ENCODE measurements at places on chromosomes 6 and 20.

GRCh38 chr20:10927011-10927583, 253.3 kb upstream of the JAG1 start:
- no peak for DNase-seq

GRCh38 chr20:32902456-32903420, 44.0 kb downstream of the EFCAB8 start:
- peak; percentile 63 for DNase-seq

- no peak for DNase-seq
Observed at GRCh38 chr6:110114004-110114403, 65.5 kb downstream of the WASF1 start.

GRCh38 chr6:75283907-75284631, 523 bp downstream of the TMEM30A start:
- no peak for DNase-seq

DNA sequence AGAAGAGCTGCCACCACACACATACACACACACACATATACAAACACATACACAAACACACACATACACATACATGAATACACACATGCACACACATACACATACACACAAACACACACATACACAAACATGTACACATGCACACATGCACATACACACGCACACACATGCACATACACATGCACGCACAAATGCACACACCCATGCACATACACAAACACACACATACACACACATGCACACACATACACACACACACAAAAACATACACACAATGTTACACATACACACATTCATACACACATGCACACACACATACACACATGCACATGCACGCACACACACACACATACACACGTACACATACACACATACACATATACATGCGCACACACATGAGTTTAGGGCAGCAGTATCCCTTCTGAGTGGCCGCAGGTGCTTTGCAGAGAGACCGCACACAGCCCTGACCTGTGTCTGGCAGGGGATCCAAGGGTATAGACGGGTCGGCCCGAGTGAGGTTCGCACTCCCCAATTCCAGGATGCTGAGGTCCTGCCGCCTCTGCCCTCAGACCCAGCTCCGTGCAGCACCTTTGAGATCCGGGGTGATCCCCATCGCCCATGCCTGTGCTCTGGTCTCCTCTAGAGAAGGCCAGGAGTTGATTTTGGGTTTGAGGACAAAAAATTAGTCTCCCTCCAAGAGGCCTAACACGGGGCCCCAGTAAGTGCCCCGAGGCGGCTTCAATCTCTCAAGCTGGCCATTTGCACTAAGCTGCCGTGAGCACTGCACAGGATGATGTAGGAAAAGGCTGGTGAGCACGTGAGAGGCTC, 56.8 kb downstream of the TMEM242 start:
- no peak for DNase-seq

DNA sequence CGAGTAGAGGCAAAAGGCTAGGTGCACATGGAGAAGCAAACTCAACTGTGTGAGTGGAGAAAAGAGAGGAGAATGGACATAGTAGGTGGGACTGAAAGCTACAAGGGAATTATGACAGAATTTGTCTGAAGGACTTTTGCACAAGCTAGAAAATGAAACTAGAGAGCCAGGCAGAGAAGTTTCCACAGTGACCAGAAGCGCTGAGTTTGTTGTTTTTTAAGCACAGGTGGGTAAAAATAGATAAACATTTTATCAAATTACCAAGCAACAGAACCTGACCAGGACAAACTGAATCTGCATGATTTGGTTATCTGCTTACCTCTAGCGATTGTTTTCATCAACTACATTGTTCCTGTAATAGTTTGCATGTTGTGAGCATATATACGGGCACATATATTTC, 38.6 kb downstream of the SMLR1 start:
- DNase-seq, result no peak

DNA sequence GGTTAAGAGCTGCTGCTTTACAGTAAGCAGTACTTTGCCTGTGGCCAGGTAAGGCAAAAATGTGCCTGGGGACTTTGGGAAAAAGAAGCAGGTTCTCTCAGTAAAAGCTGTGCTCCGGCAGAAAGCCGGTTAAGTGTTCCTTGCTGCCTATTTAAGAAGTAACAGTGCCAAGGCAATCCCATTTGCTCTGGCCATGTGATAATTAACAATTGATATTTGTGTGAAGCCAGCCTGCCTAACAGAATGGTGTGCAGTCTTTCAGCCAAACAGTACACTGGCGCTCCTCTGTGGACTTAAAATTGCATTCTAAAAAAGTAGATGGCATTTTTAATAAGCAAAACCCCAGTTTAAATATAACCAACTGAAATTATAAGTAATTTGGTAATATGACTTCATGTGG, 430.3 kb downstream of the PLCB1 start:
- no peak for DNase-seq

DNA sequence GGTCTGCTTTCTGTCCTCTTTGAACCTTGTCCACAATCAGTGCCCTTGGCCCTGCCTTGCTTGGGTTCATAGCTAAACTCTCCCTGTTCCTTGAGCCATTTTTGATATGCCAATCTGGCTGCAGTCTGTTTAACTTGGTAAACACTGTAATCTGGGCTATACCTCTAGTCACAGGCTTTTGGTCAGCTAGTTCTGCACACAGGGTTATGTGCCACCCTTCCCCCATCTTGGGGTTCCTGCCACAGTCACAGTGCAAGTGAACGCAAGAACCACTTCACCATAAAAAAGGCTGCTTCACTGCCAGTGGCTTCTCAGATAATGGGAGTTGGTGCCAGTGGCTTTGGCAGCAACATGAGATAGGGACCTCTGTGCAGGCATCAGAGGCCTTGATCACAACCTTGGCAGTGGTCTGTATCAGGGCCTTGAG, 10.9 kb upstream of the ATRN start:
- DNase-seq, result no peak

- peak; percentile 85 for DNase-seq
Observed at GRCh38 chr20:37384683-37385174, 38.8 kb downstream of the SRC start.

DNA sequence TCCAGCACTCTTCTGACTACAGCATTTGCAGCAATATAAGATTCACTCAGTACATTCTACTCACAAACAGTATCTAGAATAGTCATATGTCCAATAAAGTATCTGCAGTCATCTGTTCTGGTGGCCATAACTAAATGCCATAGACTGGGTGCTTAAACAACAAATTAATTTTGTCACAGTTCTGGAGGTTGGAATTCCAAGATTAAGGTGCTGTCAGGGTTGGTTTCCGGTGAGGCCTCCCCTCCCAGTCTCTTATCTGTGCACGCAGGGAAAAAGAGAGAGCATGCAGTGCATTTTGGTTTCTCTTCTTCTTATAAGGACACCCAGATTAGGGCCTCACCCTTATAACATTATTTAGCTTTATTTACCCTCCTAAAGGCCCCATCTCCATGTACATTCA, 21.3 kb upstream of the NUS1 start:
- no peak for DNase-seq

DNA sequence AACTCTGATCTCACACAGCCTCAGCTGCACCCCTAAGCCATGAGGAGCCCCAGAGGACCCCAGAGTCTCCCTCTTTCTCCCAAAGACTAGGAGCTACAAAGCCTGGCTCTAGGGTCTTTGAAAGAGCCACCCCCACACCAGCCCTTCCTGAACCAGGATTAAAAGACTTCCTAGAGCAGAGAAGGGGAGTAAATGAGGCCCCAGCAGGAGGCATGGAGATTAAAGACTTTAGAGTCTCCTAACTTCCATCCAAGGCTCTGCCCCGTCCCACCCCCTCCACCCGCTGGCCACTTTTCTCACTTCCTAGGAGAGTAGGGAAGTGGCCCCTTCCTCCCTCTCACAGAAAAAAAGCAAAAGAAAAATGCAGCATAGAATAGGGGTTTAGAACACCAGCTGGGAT, 1.7 kb downstream of the PREX1 start:
- no peak for DNase-seq

DNA sequence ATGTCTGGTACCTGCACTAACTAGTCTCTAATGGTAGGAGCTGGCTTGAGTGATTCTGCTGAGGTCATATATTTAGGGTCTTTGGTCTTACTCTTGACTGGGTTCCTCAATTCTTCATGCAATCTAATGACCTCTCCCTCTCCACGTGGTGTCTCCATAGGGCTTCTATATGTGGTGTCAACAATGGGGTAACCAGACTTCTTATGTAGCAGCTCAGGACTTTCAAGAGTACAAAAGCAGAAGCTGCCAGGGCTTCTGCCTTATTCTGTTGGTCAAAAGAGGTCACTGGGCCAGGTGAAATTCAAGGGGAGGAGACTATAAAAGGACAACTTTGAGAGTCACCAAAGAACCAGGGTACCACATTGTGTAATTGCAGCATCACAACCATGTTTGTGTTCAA, 54.3 kb downstream of the NUS1 start:
- no peak for DNase-seq

- DNase-seq, result no peak
Observed at GRCh38 chr6:83198486-83199172, 5.5 kb downstream of the RWDD2A start.

DNA sequence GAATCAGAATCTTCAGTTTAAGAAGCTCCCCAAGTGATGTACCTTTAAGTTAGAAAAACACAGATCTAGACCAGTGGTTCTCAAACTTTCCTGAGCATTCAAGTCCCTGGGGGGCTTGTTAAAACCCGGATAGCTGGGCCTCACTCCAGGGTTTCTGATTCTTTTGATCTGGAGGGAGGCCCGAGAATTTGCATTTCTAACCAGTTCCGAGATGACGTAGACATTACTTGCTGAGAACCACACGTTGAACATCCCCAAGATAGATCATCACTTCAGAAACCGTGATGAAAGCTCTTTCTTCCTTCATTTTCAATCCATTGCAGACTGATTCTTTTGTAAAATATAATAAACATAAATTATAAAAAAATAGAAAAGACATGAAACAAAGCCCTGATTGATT, 40.7 kb upstream of the KIF16B start:
- DNase-seq, result no peak

DNA sequence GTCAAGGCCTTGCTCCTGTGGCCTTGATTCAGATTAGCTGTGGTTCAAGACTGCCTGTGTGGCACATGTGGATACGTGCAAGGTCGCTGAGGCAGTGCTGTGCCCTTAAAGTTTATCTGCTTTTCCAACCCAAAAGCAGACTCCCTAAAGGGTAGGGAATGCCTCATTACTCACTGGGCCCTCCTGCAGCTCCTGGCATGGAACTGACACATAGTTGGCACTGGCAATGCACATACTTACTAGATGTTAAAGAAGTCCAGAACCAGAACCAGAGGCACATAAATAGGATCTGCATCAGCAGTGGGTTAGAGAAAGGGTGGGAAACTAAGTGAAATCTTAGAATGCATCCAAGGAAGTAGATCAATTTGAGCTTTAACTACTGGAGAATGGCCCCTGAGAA, 90.6 kb upstream of the MLN start:
- no peak for DNase-seq

DNA sequence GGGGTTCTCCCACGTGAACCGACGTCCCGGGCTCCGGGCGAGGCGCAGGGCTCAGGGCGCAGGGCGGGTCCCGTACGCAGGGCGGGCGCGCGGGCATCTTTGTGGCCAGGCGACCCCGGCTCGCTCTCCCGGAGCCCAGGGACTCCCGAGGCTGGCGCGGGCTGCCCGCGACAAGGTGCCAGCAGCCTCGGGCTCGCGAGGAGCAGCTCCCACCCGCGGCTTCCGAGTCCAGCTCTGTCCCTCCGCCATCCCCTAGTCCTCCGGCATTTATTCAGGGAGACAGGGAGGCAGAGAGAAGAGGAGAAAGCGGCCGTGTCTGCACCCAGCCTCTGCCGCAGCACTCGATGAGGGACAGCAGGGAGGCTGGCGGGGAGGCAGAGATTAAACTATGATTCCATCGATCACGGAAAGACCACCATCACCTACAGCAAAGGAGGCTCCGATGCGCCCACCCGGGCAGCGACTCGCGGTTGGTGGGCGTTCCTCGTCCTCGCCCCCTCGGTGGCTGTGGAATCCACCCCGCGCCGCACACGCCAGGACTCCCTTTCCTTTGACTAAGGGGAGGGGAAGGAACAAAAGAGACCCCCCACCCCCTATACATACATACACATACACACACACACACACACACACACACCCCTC, 1.1 kb downstream of the RGS17 start:
- DNase-seq, result no peak

GRCh38 chr6:102848796-102849195, 1455.3 kb downstream of the GRIK2 start:
- DNase-seq, result no peak

- no peak for DNase-seq
Observed at GRCh38 chr20:9551808-9552550, 37.6 kb downstream of the LAMP5 start.

DNA sequence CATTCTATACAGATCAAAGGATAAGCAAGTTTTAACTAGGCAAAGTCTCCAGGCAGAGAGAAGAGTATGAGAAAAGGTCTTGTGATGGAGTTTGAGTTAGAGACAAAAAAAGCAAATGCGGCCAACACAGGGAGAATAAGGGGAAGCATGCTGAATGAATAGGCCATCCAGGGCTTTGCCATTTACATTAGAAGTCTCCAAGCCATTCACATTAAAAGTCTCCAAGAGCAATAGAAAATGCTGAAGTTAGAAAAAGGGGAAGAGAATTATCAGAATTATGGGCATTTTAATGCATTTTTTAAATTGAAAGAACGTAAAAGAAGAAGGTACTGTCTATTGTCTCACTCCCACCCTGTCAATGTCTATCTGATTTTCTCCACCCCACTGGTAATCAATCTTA, 49.4 kb downstream of the PDSS2 start:
- no peak for DNase-seq

DNA sequence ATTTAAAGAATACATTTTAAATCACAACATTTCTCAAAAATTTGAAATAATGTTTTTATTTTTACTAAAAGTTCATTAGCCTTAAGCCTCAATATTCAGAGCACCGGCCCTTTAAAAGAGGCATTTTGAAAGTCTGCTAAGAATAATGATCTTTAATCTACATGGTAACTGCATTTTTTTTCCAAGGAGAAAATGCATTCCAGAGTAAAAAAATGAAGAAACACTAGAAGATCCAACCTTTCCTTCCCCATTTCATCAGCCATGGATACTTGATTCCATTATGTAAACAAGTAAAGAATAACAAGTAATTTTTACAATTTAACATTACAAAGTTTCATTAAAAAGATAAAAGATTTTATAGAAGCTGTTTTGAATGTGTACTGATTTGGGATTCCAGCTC, 21.8 kb downstream of the LCA5 start:
- DNase-seq, result no peak

GRCh38 chr20:45822857-45823256, 4.3 kb downstream of the TNNC2 start:
- no peak for DNase-seq

DNA sequence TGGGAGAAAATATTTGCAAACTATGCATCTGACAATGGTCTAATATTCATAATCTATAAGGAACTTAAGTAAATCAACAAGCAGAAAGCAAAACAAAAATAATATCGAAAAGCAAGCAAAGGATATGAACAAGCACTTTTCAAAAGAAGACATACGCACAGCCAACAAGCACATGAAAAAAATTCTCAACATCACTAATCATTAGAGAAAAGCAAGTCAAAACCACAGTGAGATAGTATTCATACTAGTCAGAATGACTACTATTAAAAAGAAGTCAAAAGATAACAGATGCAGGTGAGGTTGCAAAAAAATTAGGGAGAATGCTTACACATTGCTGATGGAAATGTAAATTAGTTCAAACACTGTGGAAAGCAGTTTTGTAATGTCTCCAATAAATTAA, 410.2 kb downstream of the MMUT start:
- no peak for DNase-seq

GRCh38 chr6:169824021-169824420, 72.6 kb downstream of the ERMARD start:
- no peak for DNase-seq

All from GM12892 (cell line).